ENCODE measurements at places on chromosomes 2 and 18. TPM values are rescaled to one million over a fixed set of nuclear protein-coding genes. Genes with fewer than 3 reads are reported as not detected.

Gene GTF2A1L
- 0.13 TPM for total RNA-seq

Gene SLC5A7
- not detected for total RNA-seq

Gene B3GNT7
- 0.80 TPM for total RNA-seq

Gene PLA2R1
- 2.0 TPM for total RNA-seq

Gene VWA3B
- total RNA-seq: not detected
